ENCODE measurements at places on chromosomes 3 and 15.

DNA sequence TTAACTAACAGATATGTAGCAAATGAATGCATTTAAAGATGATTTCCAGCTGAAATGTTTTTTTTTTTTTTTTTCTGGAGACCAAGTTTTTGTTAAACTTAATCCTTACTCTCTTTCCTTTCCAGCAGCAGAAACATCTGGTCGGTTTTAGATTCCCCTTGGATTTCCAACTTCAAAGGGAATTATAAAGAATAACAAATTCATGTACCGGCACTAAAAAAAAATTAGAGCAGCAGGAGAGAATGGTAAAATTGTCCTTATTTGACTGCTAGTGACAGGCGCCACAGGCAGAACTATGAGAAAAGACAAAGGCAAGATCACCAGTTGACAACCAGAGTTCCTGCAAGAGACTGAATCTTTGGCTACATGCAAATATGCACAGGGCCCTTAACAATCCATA is 393.3 kb downstream of the TIGIT start:
- no peak for DNase-seq

DNA sequence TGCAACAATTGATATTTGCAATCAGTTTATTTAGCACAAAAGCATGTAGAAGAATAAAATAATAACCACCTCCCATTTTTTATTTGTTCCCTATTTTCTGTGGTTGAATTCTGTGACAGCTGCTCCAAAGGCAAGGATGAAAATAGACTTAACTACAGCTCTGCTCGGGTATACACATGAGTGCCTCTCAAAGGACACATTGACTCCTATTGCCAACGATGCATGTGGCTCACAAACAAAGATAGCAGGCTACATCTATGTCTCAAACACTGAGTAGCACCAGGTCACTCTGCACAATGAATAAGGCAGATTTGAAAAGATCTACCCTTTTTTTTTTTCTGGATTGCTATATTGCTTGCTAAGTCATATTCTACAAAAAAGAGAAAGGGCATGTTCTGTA is 612.9 kb downstream of the ROBO1 start:
- no peak for DNase-seq

DNA sequence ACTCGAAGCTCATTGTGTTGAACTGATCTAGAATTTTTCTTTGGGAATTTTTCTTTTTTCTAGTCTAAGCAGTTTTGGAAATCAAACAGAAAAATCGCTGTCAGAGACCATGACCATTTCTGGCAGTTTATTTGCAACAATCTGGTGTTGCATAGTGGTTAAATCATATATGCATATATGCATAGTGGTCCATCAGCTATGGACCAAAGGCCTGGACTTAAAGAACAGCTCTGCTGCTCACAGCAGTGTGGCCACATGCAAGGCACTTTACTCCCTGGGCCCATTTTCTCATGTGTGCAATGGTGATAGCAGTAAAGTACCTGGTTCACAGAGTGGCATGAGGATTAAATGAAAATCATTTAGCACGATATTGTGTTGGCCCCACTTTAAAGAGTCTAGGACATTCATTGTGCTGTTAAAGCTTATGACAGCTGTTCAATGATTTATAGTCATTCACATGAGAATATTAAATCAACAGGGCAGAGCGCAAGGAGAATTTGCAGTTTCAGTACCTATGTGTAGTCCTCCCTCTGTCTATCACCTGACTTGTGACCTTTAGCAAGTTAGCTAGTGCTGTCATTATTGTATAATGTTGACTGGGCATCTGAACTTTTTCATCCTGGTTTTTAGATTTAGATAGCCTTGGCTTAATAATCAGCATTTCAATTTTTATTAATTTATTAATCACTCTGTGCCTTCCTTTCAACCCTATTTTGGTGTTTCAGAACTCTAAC is 46.4 kb downstream of the BLM start:
- no peak for DNase-seq

GRCh38 chr3:126937973-126938372 is 44.9 kb upstream of the PLXNA1 start:
- no peak for DNase-seq

DNA sequence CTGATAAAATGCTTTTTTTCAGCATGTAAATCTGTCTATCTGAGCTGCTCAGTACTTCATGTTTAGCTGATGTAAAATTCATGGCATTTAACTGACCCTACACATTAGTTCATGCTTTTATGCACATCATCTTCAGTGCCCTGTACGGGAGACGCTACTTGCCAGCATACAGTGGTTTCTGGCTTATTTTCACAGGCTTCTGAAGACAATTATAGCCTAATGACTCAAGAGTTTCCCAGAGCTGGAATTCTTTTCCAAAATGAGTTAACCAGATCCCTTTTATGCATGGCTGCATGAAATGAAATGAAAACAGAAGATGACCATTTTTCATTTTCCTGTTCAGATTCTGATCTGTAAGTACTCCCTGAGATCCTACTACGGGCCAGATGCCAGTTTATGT is 1061.5 kb downstream of the ROBO2 start:
- peak; percentile 74 for DNase-seq

DNA sequence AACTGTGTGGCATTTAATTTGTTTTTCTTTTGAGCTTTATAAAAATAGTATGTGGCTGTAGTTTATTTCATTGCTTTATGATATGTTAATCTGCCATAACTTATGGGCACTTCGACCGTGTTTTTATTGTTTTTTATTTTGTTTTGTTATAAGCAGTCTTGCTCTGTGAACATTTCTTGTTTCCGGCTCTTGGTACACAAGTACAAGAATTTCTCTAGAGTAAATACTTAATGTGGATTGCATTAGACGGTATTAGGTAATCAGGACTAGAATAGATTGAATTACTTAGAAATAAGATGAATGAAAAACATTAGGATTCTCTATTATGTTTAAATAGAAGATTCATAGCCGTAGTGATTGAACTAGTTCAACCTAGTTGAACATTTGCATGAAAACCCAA is 2.1 kb downstream of the ZFAND6 start:
- peak; percentile 56 for DNase-seq

DNA sequence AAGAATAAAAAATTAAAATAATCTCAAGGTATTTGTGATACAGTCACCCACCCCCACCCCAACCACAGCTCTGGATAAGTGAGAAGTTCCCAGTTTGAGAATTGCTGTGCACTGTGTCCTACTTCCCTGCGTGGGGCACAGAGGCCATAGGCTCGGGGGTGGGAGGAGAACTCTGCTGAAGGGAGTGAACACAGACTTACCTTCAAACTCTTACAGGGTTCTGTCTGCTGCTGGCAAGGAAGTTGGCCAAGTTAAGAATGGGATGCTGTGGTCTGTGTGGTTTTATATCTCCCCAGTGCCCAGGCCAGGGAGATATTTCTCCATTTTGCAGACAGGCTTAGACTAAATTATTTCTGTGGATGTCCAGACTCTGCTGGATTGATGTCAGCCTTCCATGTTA is 37.6 kb downstream of the SPTSSB start:
- DNase-seq, result no peak

DNA sequence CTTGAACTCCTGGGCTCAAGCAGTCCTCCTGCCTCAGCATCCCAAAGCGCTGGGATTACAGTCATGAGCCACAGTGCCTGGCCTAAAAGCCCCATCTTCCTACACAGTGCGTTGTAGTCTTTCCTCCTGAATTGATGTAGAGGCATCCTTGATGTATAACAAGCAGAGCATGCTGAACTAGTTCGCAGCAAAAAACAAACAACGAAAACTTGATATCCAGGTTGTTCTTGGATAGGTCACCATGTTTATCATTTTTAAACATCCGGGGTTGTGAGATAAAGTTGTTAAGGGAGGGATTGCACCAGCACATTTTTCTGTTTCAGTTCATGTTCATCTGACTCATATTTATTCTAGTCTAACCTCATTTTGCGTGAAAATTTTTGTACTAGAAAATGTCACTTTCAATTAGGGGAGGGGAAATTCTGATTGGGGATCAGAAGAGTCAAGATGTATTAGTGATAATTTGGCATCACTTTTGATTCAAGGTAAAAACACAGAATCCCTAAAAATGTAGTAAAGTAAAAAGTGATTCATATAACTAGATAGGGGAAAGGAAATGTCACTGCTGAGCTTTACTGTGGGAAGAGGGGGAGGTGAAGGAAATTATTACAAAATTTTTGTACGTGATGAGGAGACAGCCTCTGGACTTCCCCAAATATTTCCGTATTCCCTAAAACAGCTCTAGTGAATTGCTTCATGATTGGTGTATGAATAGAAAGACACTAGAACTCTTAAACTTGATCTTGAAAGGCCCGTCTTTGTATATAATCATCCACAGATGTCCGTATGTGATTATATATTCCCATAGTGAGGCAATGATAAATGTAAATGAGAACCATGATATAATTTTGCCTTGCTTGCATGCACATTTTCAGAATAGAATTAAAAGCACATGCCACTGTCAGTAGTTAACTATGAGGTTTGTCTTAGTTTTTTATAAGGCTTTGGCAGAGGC is 22.9 kb downstream of the RAB8B start:
- peak; percentile 88 for DNase-seq

DNA sequence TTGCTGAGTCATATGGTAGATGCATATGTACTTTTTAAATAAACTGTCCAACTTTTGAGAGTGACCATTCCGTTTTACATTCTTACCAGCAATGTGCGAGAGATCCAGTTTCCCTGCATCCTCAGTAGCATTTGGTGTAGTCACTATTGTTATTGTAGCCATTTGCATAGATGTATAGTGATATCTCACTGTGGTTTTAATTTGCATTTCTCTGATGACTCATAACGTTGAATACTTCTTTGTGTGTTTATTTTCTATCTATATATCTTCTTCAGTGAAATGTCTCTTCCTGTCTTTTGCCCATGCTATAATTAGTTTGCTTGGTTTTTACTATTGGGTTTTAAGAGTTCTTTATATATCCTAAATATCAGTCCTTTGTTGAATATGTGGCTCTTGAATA is 255.7 kb upstream of the GRM7 start:
- DNase-seq, result no peak

GRCh38 chr15:28075573-28075972 is 23.5 kb downstream of the OCA2 start:
- no peak for DNase-seq

DNA sequence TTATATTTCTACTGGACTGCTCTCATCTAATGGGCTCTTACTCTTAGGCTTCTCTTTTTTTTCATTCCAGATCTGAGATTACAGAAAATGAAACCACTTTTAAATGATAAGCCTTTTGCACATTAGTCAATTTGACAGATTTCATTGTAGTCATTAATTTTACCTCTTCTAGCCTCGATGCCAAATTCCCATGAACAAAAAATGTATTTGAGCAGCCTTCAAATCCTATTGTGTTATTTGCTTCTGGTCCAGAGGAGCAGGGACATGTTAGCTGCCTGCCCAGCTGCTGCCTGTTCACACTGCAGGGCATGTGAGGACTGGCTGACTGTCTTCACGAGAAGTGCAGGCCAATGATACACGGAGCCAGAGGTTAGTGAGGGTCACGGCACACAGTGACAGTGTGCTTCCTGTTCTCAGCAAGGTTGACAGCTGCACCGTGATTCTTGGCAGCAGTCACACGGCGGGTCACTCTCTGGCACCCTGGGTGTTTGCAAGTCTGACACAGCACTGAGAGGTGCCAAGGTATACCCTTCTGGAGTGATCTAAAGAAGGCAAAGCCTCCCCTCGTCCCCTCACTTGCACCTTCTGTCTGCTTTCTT is 40.8 kb downstream of the KAT2B start:
- DNase-seq, result no peak

- DNase-seq, result no peak
Measured at GRCh38 chr15:65176056-65176455, 9.1 kb downstream of the CLPX start.

- DNase-seq, result peak; percentile 61
Measured at GRCh38 chr3:187746442-187747281, 1.4 kb upstream of the BCL6 start.

DNA sequence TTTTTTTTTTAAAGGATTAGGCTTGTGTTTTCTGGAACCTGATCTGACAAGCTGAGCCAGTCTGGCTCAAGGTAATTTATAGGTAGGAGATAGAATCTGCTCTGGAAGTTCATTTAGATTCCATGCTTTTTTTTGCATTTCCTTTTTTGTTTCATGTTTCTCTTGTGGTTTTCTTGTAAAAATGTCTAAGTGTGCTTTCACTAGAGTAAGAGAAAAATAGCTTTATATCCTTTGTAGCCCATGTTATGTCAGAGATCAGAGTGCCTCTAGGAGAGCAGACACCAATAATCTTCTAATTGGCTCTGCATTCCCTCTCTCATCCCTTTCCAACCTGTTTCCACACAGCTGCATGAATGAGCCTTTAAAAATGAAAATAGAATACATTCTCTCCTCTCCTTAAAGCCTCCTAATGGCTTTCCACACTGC is 389.8 kb upstream of the KCNMB2 start:
- no peak for DNase-seq

DNA sequence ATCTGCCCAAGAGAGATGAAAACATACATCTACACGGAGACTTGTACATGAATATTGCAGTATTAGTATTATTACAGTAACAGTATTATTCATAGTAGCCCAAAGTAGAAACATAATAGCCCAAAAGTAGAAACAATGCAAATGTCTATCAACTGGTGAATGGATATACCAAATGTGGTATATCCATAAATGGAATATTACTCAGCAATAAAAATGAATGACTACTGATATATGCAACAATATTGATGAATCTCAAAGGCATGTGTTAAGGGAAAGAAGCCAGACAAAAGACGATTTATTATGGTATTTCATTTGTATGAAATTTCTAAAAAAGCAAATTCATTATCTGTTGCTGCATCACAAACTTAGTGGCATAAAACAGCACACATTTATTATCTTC is 23.5 kb upstream of the ZNF639 start:
- no peak for DNase-seq

DNA sequence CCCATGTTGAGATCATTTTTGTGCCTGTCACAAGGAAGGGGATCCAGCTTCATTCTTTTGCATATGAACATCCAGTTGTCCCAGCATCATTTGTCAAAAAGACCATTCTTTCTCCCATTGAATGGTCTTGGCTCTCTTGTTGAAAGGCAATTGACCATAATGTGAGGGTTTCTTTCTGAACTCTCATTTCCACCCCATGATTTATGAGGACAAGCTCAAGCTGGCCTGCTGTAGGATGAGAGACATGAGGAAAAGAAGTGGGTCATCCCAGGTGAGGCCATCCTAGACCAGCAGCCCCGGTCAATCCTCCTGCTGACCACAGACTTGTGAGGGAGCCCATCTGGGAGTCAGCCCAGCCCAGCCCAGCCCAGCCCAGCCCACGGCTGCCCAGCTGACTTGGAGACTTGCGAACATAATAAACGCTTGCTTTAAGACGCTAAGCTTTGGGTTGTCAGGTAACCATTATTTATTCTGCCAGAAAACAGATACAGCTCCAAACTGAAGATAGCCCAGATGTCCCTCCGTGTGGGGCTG is 69.0 kb downstream of the LINGO1 start:
- no peak for DNase-seq

DNA sequence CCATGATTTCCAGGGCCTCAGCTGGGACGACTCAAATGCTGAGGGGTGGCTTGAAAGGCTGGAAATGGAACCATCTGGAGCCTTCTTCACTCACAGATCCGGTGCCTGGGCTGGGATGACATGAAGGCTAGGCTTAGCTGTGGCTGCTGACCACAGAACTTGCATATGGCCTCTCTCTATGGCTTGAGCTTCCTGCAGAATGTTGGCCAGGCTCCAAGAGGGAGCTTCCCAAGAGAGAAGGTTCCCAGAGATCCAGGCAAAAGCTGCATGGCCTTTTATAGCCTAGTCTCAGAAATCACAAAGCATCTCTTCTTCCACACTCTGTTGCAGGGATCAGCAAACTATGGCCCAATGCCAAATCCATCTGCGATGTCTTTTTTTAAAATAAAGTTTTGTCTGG is 44.8 kb downstream of the GATM start:
- peak; percentile 32 for DNase-seq
